ENCODE measurements at places on chromosomes 5 and 9.

DNA sequence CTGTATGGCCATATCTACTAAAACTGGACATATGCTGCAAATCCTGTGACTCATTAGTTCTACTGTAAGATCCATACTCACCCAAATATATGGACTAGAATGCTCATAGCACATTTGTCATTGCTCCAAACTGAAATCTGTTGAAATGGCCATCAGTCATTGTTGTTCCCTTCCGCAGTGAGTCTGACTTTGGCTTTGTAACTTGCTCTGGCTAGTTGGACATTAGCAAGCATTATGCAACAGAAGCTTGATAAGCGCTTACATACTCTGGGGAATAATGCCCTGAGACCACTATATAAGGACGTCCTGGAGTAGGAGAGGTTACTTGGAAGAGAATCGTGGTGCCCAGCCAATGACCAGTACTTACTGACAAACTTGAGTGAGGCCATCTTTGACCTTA is 9.0 kb downstream of the KIAA1958 start:
- DNase-seq, result no peak

DNA sequence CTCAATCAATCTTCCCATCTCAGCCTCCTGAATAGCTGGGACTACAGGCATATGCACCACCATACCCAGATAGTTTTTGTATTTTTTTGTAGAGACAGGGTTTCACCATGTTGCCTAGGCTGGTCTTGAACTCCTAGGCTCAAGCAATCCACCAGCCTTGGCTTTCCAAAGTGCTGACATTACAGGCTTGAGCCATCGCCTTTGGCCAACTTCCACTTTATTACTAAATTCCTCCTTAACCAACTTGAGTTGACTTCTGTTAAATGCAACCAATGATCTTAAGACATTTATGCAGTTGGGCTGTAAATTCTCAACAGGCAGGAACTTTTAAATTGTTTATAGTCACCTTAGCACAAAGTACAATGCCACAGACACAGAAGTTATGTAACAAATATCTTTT is 2.8 kb downstream of the LARS1 start:
- DNase-seq, result no peak

- DNase-seq, result no peak
Measured at GRCh38 chr5:10633271-10634049, 69.6 kb downstream of the ANKRD33B start.

- no peak for DNase-seq
Measured at GRCh38 chr9:119420231-119420630, 51.0 kb upstream of the BRINP1 start.

DNA sequence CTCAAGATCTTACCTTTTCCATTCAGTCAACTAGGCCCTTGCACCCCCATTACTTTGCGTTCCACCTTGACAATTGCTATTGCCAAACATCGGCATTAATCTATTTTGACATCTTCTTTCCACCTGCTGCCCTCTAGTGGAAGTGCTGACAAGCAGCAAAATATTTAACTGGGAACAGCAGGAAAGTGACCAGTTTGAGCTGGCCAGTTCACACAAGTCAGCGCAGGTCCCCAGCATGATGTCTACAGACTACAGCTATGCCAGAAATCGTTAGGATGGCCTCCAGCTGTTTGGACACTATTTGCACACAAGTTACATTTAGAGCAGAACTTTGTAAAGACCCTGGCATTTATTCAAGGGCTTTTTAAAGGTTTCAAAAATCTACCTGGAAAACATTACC is 160.1 kb downstream of the GHR start:
- no peak for DNase-seq

DNA sequence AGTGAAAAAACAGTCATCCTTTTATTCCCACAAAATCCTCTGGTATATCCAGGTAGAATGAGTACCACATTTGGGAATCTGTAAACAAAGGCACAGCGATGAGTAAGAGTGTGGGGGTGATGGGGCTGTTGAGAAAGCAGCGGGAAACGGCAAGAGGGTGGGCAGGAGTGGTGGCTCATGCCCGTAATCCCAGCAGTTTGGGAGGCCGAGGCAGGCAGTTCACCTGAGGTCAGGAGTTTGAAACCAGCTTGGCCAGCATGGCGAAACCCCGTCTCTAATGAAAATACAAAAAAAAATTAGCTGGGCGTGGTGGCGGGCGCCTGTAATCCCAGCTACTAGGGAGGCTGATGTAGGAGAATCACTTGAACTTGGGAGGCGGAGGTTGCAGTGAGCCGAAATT is 43.1 kb downstream of the KLF4 start:
- no peak for DNase-seq

DNA sequence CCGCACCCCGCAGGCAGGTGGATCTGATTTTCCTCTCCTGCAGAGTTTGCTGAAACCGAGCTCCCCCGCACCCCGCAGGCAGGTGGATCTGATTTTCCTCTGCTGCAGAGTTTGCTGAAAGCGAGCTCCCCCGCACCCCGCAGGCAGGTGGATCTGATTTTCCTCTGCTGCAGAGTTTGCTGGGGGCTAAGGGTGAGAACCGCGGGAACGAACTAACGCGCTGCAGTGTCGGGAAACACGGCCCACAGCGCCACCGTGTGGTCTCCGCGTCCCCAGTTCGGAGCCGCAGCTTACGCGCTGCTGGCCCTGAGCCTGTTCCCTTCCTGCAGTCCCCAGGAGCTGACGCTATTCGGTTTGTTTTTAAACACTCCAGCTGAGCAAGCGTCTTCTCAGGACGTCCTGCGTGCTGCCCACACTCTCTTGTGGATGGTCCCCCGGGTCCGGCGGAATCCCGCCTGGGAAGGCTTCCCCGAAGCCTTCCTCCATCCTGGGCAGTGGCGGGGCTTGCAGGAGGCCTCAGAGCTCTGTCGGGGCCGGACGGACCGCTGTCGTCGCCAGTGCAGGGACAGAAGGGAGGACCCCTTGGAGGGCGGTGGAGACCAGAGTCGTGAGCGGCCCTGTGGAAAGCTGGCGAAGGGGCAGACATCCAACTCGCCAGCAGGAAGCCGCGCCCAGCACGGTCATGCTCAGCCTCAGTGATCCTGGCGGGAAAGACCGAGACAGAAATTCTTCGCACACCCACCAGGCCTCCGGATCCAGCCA is 121.2 kb upstream of the LPCAT1 start:
- peak; percentile 28 for DNase-seq

- no peak for DNase-seq
Measured at GRCh38 chr5:100846772-100847171, 56.3 kb downstream of the ST8SIA4 start.

- no peak for DNase-seq
Measured at GRCh38 chr5:73494721-73495120, 3.5 kb upstream of the BTF3 start.

- no peak for DNase-seq
Measured at GRCh38 chr5:143025971-143026370, 255.8 kb downstream of the ARHGAP26 start.

DNA sequence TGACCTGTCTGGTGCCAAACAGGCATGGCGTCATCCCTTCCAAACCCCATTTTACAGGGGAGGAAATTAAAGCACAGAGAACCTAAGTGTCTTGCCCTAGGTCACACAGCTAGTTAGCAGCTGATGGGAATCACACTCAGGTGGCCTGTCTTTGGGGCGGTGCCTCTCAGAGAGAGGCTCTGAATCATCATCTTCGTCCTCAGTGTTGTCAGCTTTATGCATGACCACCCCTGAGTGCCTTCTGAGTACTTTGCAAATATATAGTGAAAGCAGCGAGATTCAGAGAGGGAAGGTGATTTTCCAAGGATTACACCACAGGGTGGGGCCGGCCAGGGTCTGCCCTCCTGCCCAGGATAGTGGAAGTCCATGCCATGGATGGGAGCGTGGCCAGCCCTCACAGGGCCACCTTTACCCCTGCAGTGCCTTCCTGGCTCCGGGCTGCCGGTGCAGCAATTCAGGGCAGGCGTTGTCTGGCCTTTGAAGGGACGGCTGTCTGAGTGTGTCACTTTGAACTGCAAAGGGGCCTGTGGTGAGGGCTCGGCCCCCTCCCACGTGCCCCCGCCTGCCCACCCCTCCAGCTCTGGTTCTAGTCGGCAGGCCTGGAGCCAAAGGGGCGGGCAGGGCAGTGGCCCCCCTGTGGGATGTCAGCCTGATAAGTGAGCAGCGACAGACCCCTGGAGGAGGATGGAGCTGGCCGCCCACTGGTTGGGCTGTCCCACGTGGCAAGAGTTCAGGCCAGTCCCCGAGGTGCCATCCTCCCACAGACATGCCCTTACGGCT is 16.9 kb downstream of the LMX1B start:
- DNase-seq, result no peak

DNA sequence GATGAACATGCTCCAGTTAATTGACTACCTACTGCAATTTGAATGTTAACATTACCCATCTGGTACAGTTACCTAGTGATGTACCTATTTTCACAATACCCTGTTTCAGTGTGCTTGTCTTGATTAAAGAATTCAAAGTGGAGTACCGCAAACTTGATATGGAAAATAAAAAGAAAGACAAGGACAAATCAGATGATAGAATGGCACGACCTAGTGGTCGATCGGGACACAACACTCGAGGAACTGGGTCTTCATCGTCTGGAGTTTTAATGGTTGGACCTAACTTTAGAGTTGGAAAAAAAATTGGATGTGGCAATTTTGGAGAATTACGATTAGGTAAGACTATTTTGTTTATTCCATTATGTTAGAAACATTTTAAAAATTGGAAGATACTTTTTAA is 33.5 kb downstream of the CSNK1G3 start:
- no peak for DNase-seq

DNA sequence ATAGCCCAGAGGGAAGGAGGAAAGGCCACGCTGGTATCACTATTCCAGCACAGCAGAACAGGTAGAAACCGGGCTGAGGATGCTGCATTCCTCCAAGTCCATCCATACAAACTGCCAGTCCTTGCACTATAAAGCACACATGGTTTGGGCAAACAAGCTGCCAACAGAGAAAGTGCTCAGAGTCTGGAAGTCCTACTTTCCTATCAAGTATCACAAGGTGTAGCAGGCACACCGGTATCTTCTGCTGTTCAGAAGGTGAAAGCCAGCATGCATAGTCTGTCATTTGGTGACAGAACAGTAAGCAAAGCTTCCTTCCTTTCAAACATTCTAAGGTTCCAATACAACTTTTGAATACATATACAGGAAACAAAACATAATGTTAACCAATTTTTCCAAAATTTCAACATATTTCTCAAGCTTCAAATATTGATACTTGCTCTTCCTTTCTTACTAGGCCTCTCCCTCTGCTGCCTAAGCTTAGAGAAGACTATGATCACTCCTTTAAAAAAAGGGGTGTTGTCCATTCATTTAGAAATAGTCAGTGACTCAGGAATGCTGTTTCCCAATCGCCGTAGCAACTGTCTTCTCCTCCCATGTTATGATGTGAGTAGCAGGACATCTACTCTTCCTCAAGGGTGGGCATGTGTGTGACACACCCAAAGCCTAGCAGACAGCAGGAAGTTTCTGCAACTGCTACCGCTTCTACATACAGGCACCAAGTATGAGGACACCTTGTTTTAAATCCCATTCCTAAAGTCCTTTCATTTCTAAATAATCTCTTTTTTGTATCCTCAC is 14.7 kb downstream of the DIAPH1 start:
- peak; percentile 50 for DNase-seq

- DNase-seq, result no peak
Measured at GRCh38 chr5:66416698-66417097, 179.5 kb upstream of the MAST4 start.

- DNase-seq, result no peak
Measured at GRCh38 chr9:107782789-107783188, 293.2 kb upstream of the KLF4 start.

DNA sequence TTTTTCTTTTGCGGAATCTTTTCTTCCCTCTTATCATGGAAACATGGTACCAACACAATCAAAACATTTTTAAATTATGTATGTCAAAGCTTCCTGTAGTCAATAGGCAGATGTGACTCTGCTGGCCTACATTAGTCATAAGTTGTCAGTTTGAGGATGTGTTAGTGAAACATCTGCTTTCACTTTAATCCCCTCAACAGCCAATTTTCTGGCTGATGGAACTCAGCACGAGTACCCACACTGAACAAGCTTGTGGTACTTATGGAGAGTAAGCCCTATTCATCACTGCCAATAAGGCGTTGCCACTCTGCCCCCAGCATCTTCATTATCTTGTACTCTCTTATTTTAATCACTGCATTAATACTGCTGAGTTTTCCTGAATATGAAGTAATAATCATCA is 1034.4 kb downstream of the CDH9 start:
- no peak for DNase-seq

DNA sequence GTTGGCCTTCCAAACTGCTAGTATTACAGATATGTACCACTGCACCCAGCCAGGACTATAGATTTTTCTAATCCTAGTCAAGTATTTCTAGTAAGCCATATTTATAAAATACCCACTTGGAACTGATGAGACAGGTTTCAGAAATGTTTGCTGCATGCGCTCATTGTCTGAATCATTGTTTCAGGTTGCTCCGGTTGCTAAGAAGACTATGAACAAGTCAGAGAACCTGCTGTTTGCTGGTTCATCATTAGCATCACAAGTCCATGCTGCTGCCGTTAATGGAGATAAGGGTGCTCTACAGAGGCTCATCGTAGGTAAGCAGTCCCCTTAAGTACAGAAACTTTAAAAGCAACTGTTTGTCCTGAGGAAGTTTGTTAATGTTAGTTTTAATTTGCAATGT is 5.3 kb downstream of the INVS start:
- no peak for DNase-seq

DNA sequence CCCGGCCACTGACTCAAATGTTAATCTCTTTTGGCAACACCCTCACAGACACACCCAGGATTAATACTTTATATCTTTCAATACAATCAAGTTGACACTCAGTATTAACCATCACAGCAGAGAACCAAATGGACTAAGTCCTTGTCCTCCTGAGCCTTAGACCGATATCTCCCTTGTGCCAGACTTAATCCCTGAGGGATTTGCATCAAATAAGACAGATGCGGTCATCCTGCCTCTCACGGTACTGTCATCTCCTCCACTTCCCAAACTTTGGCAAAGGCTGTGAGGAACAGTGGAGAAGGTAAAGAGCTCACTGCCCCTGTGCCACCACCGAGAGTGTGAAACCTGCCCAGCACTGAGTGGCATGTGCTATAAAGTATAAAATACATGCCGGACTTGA is 6.5 kb upstream of the PRRC2B start:
- no peak for DNase-seq

GRCh38 chr5:62371409-62371808 is 32.3 kb downstream of the DIMT1 start:
- no peak for DNase-seq

DNA sequence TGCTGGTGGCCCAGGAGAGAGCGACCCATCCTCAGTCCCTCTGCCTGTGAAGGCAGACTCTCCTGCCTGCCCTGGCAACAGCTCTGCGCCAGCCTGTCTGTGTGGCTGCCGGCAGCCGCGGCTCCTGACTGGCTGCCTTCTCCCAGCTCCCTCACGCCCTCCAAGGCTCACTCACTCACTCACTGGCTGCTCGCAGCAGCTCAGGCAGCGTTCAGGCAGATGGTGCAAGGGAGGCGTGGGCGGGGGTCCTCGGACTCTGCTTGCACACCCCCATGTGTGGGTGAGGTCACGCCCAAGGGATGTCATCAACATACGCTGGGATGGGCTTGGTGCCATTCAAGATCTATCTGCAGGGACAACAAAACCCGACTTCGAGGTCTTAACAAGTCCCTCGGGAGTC is 66.7 kb downstream of the DAB2IP start:
- DNase-seq, result no peak

Data from T1000 (cell line).